ENCODE measurements at places on chromosomes 3 and 15.

- DNase-seq = no peak
Measured at GRCh38 chr3:71721651-71722157, 3.5 kb downstream of the EIF4E3 start.

GRCh38 chr3:43126536-43126935, 20.7 kb upstream of the POMGNT2 start:
- DNase-seq = no peak

- no peak for DNase-seq
Measured at GRCh38 chr3:43693594-43693993, 2.9 kb downstream of the ABHD5 start.

DNA sequence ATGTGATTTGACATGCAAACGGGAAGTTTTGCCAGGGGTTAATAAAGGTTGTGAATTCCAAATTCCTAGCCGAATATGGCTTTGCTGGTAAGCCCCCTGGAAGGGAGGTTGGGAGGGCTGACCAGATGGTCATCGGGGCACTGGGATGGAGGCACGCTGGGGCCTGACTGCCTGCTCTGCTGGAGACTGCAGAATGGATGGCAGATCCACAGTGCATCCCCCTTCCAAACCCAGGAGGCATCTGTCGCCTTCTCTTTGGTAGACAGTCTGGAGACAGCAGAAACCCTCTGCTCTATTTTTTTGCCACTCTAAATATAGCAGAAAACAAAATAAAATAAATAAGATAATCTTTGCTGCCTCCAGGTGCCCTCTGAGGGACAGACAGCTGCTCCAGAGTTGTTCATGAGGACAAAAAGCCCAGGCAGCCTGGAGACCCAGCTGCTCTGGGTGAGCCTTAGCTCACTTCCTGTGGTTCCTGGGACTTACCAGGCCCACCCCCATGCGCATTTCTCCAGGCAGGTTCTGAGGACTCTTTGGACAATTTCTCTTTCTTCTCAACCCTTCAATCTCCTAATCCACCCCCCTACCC, 6.1 kb upstream of the SPTBN5 start:
- DNase-seq = no peak

DNA sequence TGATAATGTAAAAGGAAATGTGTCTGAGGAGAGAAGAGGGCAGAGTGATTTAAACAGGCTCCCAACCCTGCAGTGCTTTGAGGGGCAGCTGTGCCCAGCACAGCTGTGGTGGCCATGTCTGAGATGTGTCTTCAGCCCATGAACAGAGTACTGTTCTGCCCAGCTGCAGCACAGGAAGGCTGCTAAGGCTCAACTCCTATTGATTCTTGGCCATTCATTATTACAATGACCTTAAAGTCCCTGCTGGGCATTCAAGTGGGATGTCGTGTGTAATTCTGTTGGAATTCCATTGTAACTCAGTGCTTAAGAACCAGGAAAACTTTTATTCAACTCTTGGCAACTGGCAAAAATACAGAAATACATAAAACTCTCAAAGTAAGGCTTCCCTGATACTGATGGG, 229.3 kb downstream of the MCTP2 start:
- no peak for DNase-seq

- DNase-seq = no peak
Measured at GRCh38 chr3:119937229-119937628, 155.3 kb downstream of the NR1I2 start.

GRCh38 chr3:100053951-100054620, 60.2 kb downstream of the FILIP1L start:
- no peak for DNase-seq

DNA sequence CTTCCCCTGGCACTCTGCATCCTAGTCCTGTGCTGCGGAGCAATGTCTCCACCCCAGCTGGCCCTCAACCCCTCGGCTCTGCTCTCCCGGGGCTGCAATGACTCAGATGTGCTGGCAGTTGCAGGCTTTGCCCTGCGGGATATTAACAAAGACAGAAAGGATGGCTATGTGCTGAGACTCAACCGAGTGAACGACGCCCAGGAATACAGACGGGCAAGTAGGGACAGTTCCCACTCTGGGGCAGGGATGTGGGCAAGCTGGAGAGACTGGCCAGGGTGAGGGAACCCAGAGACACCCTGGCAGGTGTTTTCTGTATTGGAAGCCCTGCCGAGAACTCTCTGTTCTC, 247 bp downstream of the FETUB start:
- DNase-seq = no peak

GRCh38 chr3:132448216-132448961, 31.1 kb downstream of the DNAJC13 start:
- DNase-seq = no peak

- no peak for DNase-seq
Measured at GRCh38 chr3:174362556-174362955, 496.6 kb upstream of the NAALADL2 start.

DNA sequence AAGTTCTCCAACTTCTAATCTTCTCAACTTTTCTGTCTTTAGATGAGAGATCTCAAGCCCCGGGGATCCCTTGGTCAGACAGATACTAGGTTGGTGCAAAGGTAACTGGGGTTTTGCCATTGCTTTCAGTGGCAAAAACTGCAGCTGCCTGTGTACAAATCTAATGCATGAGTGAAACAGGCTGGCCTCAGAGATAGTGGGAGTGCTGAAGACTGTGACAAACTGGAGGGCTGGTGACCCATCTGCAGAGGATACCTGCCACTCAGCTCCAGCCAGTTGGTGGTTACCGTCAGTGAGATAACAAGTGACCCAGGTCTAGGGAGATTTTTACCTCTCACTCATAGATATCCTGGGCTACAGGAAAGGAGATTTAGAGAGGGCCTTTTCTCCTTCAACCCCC, 85.7 kb downstream of the RYR3 start:
- no peak for DNase-seq

- no peak for DNase-seq
Measured at GRCh38 chr15:86384186-86384585, 304.5 kb downstream of the AGBL1 start.

- DNase-seq = no peak
Measured at GRCh38 chr15:22915866-22916515, 64.2 kb downstream of the CYFIP1 start.

DNA sequence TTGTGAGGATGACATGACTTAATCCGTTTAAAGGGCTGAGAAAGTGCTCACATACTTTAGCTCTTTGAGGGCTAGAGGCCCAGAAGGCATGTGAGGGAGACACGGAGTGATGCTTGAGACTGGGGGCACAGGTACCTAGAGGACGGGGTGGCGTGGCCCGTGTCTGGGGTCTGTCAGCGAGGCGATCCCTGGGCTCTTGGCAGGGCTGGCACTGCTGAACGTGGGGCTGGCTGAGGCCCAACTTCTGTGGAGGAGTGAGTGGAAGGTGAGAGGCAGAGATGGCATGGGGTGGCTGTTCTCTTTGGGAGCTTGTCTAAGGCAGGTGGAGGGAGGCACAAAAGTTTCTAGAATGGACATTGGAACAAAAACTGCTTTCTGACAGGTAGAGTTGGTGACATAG, 9.5 kb downstream of the SEMA4B start:
- DNase-seq = no peak

DNA sequence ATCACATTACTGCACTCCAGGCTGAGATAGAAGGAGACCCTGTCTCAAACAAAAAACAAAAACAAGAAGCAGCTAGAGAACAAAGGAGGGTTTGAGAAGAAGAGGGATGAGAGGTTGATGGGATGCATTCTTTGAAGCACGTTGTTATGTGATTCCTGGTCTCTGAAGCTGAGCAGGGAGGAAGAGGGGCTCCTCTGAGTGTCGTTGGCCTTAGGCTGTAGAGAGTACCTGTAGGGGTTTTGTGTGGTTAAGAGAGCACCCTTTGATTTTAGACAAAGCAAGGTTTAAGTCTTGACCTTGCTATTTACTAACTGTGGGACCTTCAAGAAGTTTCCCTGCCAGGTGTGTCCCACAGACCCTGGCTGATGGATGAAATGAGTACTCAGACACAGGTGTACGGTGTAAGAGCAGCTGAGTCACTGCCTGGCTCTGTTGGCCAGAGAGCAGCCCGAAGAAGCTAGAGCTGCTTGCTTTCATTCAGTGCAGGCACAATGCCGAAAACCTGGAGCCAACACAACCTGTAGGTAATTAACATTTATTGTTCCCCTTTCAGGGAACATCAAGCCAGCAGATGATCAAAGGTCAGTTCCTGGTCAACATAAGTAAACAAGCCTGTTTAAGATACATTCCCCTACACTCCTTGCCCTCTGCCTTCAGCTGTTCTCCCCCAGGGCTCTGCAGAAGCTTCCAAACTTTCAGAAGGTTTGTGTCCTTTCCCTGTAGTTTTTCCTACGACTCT, 67.2 kb downstream of the LRRK1 start:
- DNase-seq = no peak

DNA sequence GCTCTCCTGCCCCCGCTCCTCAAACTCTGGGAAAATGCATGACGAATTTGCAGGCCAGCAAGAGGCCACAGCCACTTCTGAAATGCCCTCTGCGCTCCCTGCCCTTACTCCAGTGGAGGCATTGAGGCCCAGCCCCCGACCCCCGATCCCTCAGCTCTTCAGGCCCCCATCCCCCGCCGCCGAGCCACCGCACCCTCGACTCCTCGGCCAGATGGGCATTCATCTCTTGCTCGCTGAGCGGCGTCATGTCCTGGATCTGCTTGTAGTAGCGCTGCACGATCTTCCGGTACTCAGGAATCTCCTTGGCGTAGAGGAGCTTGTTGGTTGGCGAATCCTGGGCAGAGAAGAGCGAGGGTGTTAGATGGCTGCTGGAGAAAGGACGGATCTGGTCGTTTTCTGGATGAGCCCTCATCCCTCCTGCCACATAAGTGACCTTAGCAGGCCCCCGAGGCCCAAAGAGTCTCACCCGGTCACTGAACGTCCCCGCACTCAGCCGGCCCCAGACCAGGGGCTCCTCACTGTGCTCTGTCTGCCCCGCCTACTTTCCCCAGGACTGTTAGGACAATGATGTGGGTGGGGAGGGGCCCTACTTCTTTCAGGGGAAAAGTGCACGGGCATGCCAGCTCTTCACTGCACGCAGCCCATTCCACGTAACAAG, 14.0 kb downstream of the H1-8 start:
- no peak for DNase-seq

DNA sequence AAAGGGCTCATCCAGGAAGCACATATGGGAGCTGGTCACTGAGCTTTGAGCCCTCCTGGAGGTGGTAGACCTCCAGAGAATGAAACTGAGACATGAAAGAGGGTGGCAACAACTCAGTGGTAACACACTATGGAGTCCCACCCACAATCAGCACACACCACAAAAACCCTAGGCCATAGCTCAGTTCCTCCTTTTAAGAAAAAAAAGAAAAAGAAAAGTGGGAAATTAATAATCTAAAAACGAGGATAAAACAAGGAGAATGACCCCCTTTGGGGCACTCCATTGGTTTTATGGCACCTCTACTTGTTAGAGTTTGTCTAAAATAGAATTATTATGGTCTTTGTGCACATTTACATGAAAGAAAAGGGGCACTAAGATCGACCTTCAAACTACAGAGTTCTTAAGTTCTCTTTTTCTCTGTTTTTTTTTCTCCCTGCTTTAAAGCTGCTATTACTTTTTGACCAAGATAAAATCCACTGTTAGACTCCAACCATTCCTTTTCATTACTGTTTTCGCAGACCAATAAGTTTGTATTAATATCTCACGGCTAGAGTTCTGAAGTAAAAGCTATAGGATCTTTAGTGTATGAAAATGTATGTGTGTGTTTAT, 40.2 kb upstream of the ZBTB20 start:
- no peak for DNase-seq

DNA sequence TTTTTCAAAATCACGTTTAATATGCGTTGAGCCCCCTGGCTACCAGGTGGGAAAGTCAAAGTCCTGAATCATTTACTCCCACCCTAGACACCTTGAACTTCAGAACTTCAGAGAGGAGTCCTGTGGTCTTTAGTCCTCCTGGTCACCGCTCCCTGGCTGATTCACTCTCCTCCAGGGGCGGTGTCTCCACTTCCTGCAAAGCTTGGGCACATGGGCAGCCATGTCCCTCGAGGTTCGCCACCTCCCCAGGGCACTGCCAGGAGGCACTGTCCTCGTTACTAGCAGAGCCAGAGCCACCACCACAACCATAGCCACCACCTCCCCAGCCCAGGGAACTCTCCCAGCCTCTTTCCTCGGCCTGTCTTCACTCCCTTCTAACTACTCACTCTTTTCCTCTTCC, 31.0 kb downstream of the LOXL1 start:
- no peak for DNase-seq

DNA sequence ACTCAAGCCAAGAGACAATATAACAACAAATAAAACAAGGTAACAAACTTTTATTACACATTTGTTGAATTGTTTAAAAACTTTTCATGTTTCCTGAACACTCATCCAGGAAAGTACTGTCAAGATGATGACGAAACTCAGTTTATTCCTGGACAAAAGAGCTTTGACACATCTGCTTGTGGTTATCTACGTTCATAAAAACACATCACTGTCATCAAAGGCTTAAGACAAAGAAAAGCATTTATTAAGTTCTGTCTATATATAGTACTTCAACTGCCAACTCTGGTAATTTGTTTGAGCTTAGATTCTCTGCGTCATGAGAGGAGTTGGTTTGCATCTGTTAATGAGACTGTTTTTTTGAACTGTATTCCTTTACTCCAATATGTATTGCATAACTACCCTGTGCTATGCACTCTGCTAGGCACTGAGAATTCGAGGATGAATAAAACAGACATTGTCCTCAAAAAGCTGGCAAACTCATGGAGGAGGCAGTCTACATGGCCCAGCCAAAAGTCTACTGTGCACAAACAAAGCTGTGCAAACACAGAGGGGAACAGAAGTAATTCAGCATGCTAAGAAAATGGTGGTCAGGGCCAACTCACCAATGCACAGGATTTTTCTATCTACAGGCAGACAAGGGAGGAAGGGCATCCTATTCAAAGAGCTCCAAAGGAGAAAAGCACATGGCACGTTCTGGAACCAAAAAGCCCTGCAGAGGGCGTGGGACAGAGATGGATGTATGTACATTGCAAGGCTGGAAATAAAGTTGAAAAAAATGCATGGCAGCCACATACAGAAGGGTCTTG, 21.5 kb downstream of the PLD1 start:
- no peak for DNase-seq

- no peak for DNase-seq
Measured at GRCh38 chr3:104206925-104207324, 1159.8 kb upstream of the ALCAM start.

- no peak for DNase-seq
Measured at GRCh38 chr3:120780977-120781376, 38.4 kb downstream of the GTF2E1 start.

GRCh38 chr3:16900779-16901440, 16.2 kb downstream of the PLCL2 start:
- no peak for DNase-seq

DNA sequence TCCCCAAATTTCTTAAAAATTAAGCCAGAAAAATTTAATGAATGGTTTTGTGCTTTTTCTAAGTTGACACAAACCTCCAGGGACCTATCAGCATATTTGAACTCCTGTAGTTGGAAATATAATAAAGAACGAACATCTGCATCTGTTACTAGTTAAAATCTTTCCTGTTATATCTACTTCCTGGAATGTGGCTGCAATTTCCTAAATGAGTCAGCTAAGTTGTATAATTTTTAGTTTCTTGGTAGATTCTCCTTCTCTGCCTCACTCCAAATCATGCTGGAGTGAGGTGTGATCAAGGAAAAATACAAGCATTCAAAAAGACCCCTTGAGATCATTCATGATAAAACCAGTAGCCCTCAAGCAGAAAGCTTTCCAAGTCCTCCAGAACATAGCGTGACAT, 106.2 kb upstream of the MCTP2 start:
- no peak for DNase-seq
